ENCODE measurements at places on chromosomes 7 and 10.

GRCh38 chr10:5556576-5556975 is 31.8 kb downstream of the CALML3 start:
- no peak for DNase-seq

DNA sequence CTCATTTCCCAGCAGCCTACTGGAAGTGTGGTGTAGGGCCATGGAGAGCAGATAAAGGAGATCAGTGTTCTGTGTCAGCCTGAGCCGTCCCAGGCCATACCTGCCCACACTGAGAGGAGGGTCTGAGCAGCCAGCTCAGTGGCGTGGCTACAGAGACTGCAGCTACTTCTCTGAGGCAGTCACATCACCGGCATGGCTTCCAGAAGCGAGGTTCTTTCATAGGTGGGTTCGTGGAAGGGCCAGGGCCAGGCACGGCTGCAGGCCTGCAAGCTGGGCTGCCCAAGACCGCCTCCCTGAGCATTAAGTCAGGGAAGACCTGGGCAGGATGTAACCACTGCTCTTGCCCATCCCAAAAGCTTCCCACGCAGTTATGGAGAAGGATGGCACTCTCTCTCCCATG is 34.9 kb downstream of the LDB3 start:
- no peak for DNase-seq

DNA sequence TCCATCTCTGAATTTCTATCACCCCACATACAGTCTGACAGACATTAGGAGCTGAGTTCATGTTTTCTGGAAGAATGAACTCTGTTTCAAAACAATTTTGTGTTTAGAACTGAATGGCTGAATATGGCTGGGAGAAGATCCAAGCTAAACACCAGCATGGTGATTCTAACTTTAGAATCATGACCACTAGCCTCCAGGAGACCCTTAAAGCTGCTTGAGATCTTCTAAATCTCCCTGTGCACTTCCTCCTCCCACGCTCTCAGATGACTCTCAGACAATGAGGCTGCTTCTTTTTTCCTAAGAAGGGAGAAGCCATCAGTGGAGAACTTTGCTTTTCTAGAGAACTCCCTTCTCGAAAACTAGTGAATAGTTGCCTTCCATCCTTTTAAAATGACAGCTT is 711.2 kb downstream of the GRID1 start:
- DNase-seq, result no peak

- DNase-seq, result no peak
Measured at GRCh38 chr10:73017955-73018480, 63.4 kb upstream of the PLA2G12B start.

DNA sequence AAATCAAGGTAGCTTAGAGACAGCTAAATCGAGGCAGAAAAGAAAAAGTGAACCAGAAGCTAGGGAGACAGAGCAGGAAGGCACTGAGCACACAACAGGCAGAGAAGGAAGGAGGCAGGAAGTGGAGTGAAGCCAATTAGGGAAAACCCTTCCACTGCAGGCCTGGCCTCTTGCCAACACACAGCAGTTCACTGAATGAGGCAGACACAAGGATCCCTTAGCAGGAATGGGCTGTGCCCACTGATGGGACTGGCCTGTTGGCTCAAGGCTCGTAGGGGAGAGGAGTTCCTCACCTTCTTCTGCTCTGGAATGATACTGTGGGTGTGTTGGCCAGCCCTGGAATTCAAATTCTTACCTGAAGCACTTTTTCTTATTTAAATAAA is 220.3 kb upstream of the STK17A start:
- no peak for DNase-seq

DNA sequence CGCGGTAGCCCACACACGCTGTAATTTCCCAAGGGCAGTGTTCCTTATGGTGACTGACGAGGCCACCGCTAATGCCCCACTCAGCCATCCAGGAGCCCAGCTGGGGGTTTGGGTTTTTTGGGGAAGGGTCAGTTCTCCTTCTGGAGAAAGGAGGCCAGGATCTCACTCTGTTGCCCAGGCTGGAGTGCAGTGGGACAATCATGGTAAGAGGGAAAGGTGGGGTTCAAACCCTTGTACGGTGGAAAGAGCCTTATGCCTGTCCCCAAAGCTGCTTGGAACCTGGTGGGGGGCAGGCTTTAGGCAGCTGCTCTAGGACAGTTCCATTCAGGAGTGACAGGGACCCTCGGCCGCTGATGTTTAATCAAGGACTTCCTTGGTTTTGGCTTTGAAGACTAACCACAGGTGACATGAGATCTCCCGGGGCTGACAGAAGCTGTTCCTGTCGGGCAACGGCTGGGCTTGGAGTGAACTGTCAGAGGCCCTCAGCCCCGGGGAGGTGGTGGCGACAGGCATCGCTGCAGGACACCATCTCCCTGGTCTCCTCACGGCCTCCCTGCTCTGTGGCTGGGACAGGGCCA is 84.5 kb downstream of the CARD11 start:
- DNase-seq, result no peak

- no peak for DNase-seq
Measured at GRCh38 chr7:47400741-47401206, 181.1 kb downstream of the TNS3 start.

GRCh38 chr10:3485057-3485686 is 299.8 kb downstream of the KLF6 start:
- no peak for DNase-seq

DNA sequence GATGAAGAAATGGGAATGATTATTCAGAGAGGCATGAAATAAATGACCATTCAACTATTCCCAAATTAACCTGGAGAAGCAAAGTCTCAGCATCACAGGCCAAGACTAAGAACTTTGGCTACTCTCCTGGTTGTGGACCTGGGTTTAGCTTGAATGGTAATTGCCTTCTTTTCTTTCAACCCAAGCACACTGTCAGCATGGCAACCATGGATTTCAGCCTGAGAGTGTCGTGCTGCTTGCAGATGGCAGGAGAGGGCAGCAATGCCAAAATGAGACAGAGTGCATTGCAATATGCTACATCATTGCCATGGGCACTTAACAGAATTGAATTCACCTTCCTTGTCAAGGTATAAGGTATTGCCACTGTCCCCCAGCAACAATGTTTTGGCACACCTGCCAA is 767.2 kb downstream of the REEP3 start:
- no peak for DNase-seq

DNA sequence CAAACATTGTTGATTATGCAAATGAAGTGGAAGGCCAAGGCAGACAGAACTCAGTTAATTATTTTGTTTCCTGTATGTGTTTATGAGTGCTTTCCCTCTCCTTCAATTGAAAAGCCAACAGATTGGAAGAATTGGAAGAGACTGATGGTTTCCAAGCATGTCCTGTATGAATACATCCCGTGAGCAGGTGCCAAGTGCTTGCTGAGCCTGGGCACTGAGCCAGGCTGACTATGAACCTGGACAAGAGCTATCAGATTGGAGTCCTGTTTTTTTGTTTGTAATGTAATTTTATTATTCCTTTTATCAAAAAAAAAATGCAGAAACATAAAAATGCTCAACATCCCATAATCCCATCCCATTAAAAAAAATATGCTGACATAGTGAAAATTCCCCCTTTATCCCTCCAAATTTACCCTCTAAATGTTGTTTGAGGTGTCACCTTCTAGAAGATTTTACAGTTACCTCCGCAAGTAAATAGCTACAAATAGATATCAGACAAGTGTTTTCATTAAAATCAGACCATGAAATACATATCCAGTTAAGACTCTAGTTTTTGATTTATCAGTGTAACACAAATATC is 449.5 kb downstream of the GRID1 start:
- no peak for DNase-seq

DNA sequence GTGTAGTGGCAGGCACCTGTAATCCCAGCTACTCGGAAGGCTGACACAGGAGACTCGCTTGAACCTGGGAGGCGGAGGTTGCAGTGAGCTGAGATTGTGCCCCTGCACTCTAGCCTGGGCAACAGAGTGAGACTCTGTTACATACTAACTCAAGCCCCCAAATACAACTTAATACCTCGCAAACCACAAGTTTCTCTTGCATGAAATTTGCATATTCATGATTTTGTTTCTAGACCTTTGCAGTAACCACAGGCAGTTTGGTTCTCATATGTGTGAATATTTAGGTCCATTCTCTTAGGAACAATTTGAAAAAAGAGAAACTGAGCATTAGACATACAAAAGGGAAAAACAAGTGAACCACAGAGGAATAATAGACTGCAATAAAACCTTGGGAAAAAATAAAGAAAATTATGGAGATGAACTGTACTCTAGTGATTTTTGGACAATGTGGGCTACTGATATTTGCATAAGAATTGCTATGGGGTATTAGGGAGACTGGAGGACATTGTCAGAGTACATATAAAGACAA is 77.0 kb downstream of the ZNF277 start:
- DNase-seq, result no peak

DNA sequence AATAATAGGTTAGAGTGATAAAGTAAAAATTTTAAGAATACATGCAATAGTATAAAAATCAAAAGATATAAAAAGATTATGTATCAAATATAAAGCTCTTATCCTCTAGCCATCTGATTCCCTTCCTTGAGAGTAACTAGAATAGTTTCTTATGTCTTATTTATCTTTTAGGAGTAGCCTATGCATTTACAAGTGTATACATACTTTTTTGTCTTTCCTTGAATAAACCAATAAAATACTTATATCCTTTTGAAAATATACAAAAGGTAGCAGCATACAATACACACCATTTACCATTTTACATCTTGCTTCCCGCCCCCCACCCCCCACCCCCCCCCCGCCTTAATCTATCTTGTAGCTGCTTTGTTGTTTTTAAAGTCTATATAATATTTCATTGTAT is 31.4 kb downstream of the AHCYL2 start:
- DNase-seq, result no peak

DNA sequence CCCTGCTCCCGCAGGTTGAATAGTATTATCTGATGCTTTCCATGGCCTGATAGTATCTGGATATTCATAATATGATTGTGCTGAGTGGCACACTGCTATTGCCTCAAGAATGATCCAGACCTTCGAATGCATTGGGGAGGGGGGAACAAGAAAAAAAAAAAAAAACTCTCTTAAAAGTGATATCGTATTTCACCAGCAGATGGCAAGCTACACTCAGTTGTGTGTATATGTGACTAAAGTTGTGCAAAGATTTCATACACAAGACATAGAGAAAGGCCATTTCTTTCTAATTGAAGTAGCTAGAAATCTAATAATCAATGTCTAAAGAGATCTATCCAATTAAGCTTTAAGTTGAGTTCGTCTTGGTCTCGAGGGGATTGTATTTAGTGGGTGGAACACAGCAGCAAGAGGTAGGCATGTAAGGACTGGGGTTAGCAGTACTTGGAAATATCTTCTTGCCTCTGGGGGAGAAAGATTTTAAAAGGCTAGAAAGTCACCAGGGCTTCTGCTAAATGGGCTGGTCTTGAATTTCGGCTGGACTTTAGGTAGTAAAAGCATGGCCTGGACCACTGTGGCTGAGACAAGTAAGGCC is 15.3 kb downstream of the SFRP4 start:
- no peak for DNase-seq

DNA sequence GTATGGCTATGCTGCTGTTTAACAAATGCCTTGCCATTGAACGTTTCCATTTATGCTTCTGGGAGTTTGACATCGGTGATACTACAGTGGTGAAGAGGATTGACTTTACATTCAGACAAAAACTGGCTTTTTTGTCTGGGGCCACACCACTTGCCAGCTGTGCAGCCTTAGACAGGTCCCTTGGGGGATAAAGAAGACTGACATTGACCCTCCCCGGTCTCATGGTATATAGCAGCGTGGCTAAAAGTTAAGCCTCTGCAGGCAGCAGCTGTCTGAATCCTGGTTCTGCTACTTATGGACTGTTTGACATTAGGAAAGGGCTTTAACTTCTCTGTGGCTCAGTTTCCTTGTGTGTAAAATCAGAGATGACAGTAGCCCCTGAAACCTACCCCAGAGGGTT is 42.0 kb upstream of the PTF1A start:
- DNase-seq, result no peak

- no peak for DNase-seq
Measured at GRCh38 chr10:90111671-90112070, 410.3 kb downstream of the KIF20B start.

- DNase-seq, result no peak
Measured at GRCh38 chr7:101782896-101783295, 34.5 kb upstream of the CUX1 start.

GRCh38 chr7:141295367-141295895 is 221.6 kb downstream of the TMEM178B start:
- DNase-seq, result no peak

GRCh38 chr7:137790828-137791227 is 55.9 kb downstream of the DGKI start:
- no peak for DNase-seq

DNA sequence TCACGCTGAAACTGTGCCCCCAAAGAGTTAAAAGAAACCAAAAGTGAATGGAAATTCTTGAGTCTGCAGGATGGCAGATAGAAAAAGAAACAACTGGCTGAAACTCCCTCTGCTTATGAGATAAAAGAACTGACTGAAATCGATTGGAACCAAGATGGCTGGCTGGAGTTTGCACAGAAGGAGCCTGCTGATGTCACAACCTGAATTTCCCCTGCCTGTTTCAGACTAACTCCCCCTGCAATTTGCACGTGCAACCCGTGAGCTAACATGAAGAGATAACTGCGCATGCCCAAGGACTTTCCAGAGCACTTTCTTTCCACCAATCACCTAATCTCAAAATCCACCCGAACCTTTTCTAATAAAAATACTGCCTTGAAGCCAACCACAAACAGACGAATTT is 435.5 kb downstream of the CALN1 start:
- no peak for DNase-seq

DNA sequence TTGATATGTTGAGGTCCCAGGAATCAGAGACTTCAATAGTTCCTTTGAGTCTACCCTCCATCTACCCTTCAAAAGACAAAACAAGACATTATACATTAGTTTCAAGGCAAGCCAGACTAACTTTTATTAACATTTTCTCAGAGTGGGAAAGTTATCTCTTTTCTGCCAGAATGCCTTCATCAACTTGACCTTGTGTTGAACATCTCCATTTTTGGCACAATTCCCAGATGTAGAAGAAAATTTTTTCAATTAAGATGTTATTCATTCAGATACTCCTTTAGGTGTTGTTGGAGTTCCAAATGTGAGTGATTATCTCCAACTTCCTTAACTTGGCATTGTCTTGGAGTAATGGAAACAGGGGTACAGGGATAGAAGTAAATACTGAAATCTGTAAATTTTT is 59.1 kb downstream of the NRF1 start:
- DNase-seq, result no peak

- no peak for DNase-seq
Measured at GRCh38 chr10:114726820-114727271, 68.8 kb upstream of the ABLIM1 start.

GRCh38 chr10:125125951-125126735 is 34.2 kb downstream of the CTBP2 start:
- no peak for DNase-seq

DNA sequence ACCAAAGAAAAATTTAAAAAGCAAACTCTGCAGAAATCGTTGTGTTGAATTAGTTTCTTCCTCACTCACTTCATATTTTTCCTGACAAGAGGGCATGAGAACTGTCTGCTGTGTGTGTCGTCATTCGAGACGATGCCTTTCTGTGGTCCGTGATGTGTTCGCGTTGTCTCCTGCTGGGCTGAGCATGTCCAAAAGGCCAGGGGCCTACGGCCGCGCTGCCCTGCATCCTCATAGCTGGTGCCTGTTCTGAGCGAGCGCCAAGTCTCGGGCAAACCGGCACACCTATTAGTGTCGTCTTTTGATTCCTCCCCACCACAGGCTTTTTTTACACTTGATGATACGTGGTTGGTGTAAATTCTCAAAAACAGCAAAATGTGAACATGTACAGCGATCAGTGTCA is 27.4 kb downstream of the WDR37 start:
- DNase-seq, result no peak
